ENCODE measurements at places on chromosomes 5 and 9. TPM values are rescaled to one million over a fixed set of nuclear protein-coding genes. Genes with fewer than 3 reads are reported as not detected.

The DNM1 gene
- polyA plus RNA-seq, result 0.18 TPM

The ADRB2 gene
- 9.1 TPM for polyA plus RNA-seq

The WDR36 gene
- 19.8 TPM for polyA plus RNA-seq

The MEF2C gene
- polyA plus RNA-seq, result 238 TPM

The SRD5A1 gene
- polyA plus RNA-seq, result 14.9 TPM

The ECSCR gene
- not detected for polyA plus RNA-seq

The HABP4 gene
- 7.4 TPM for polyA plus RNA-seq

The GKAP1 gene
- polyA plus RNA-seq, result 8.6 TPM

The HINT1 gene
- polyA plus RNA-seq, result 343 TPM

The IFNK gene
- not detected for polyA plus RNA-seq

The SLC27A6 gene
- polyA plus RNA-seq, result not detected

The LAMC3 gene
- polyA plus RNA-seq, result not detected

The LRRC70 gene
- not detected for polyA plus RNA-seq

The PCDHB6 gene
- not detected for polyA plus RNA-seq

The AGPAT2 gene
- polyA plus RNA-seq, result 42.0 TPM

The IFNA21 gene
- polyA plus RNA-seq, result not detected

The SLIT3 gene
- polyA plus RNA-seq, result not detected

The SHISAL2B gene
- not detected for polyA plus RNA-seq

The ZFP2 gene
- polyA plus RNA-seq, result 1.0 TPM

The PCDHGB2 gene
- polyA plus RNA-seq, result 0.21 TPM

The FTMT gene
- polyA plus RNA-seq, result not detected

The CDC23 gene
- 16.1 TPM for polyA plus RNA-seq

The SAXO1 gene
- polyA plus RNA-seq, result not detected

The SPINK6 gene
- polyA plus RNA-seq, result not detected

The POLE3 gene
- polyA plus RNA-seq, result 83.2 TPM

The BAAT gene
- polyA plus RNA-seq, result not detected

The PCDHB8 gene
- not detected for polyA plus RNA-seq

The QRFP gene
- polyA plus RNA-seq, result not detected

The KCNV2 gene
- polyA plus RNA-seq, result not detected

The HTR1A gene
- not detected for polyA plus RNA-seq

The AFAP1L1 gene
- not detected for polyA plus RNA-seq

The EIF4E1B gene
- polyA plus RNA-seq, result not detected

The C5orf52 gene
- polyA plus RNA-seq, result not detected

The NCS1 gene
- not detected for polyA plus RNA-seq

The LECT2 gene
- not detected for polyA plus RNA-seq

The KYAT1 gene
- 11.4 TPM for polyA plus RNA-seq

The LPAR1 gene
- polyA plus RNA-seq, result not detected

The ASPN gene
- polyA plus RNA-seq, result not detected

The FANCG gene
- polyA plus RNA-seq, result 15.9 TPM

The MAMDC2 gene
- not detected for polyA plus RNA-seq

The PGM5 gene
- polyA plus RNA-seq, result not detected

The BHMT2 gene
- polyA plus RNA-seq, result not detected

The TAL2 gene
- polyA plus RNA-seq, result 9.3 TPM

The GMCL2 gene
- not detected for polyA plus RNA-seq

The TMEM8B gene
- 1.3 TPM for polyA plus RNA-seq

All from IgD-negative memory B cell (primary cell).